ENCODE measurements at places on chromosomes 13 and 19.

DNA sequence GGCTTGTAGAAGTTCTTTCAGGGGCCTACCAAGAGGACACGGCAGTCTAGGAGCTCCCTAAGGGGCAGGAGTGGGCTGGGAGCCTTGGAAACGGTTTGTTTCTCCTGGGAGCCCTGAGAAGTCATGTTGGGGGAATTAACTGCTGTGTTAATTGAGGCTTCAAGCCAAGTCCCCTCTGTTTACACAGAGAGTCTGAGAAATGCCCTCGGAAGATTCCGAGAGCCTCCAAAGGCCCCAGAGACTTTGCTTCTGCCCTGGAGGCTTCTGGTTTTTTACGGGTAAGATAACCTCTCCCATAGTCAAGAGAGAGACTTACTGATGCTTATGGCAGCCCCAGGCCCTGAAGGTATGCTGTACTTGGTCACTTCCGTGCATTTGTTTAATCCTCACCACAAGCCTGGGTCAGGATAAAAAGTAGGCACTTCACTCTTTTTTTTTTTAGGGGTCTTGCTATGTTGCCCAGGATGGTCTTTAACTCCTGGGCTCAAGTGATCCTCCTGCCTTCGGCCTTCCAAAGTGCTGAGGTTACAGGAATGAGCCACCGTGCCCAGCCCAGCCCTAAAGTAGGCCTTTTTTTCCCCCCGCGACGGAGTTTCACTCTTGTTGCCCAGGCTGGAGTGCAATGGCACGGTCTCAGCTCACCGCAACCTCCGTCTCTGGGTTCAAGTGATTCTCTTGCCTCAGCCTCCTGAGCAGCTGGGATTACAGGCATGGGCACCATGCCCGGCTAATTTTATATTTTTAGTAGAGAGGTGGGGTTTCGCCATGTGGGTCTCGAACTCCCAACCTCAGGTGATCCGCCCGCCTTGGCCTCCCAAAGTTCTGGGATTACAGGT lies 15.2 kb downstream of the IER2 start:
- DNase-seq: no peak

GRCh38 chr19:28242317-28242927 lies 970.5 kb downstream of the UQCRFS1 start:
- DNase-seq: peak; percentile 26

GRCh38 chr19:17865364-17866311 lies 5.9 kb downstream of the RPL18A start:
- DNase-seq: no peak

DNA sequence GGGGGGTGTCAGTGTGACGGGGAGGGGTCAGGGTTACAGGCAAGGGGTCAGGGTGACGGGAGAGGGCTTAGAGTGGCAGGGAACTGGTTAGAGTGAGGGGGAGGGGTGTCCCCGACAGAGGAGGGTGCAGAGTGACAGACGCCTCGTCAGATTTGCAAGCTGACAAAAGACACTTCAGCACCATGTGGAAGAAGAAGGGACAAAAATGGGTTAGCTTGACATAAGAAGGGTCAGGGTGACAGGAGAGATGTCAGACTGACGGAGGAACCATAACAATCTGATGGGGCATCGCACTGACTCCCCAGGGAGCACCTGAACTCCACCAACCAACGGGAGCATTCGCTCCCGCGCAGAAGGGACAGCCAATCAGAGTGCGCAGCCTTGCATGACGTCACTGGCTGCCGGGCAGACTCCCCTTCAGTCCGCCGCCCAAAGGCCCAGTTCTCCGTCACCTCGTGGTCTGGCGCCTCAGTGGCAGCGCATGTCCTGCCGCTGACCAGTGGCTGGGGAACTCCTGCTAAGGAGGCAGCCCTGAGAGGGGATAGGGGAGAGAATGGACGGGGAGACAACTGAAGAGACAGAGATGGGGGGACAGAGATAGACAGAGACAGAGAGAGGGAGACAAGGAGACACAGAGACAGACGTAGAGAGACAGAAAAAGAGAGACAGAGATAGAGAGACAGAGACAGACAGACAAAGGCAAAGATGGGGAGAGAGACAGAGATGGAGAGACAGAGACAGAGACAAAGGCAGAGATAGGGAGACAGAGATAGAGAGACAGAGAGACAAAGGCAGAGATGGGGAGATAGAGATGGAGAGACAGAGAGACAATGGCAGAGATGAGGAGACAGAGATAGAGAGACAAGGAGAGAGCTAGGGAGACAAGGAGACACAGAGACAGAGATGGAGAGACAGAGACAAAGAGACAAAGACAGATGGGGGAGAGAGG lies 30.2 kb downstream of the C19orf81 start:
- DNase-seq: peak; percentile 70

DNA sequence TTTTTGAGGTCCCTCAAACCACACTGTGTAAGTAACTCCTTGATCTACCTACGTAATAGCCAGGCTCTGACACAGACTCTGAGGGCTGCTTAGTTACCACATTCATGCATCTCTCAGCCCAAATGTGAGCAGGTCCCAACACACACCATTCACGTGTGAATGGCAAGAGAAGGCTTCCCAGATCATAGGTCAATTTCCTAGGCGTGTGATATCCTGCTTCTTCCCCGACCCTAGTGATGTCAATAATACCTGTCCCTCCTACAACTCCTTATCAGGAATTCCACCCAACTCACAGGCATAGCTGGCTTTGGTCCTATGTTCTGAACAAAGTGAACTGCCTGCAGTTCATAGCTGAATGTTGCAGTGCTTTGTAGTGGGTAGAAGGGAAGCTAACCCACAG lies 334.5 kb downstream of the RFC3 start:
- no peak for DNase-seq

DNA sequence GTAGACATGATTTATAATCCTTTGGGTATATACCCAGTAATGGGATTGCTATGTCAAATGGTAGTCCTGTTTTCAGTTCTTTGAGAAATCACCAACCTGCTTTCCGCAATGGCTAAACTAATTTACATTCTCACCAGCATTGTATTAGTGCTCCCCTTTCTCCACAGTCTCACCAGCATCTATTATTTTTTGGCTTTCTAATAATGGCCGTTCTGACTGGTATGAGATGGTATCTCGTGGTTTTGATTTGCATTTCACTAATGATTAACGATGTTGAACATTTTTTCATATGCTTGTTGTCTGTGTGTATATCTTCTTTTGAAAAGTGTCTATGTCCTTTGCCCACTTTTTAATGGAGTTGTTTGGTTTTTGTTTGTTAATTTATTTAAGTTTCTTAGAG lies 165.1 kb downstream of the PDS5B start:
- no peak for DNase-seq

DNA sequence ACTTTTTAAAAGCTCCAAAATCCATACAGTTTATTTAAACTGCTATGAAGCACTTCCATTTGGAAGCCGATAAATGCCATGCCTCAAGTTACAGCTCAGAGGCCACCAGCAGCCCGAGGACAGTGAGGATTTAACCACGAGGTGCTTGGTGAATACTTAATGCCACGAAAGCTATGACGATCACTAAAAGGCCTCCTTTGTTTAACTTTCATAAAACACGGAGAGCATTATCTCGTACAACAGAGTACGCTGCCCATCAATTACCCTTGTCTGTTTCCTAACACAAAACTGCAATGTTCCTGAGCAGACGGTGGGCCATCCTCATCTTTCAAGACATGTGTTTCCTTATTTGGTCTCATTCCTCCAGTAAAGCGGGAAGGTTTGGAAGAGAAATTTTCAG lies 58.4 kb downstream of the PEPD start:
- DNase-seq: no peak

DNA sequence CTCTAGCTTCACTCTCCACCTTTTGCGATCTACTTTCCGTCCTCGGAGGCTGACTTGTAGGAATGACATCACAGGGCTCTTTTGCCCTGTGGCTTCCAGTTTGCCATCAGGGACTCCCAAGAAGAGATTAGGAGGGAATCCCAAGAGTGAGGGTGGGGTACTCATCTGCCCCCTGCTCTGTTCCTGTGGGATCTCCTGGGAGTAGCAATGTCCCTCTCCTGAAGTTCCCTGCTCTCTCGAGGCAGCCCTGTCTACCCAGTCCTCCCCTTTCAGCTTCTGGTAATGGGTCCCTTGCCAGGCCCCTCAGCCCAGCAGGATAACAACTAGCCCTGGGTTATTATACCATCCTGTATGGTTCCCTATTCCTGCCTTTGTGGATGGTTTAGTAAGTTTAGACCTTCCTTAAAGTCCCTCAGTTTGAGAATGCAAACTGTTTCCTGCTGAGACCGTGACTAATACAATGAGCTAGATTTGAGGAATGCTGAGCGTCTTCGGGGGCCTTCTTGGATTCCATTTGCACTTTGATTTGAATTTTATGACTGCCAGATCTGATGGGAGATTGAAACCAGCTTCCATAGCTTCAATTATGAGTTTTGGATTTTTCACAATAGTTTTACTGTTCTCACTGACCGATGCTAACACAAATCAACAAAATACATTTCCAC lies 73.7 kb upstream of the IPO5 start:
- DNase-seq: no peak
